Stimulated activated CD8-positive, alpha-beta memory T cell treated with anti-CD3 and anti-CD28 coated beads, Interleukin-7, amount 100 ng/mL, for 1 hour (primary cell): ENCODE measurements at places on chromosomes 6 and 20.

GRCh38 chr20:48015141-48015910, 230.0 kb upstream of the SULF2 start:
- DNase-seq = no peak

- no peak for DNase-seq
Measured at GRCh38 chr6:42387336-42387735, 64.4 kb downstream of the TRERF1 start.

DNA sequence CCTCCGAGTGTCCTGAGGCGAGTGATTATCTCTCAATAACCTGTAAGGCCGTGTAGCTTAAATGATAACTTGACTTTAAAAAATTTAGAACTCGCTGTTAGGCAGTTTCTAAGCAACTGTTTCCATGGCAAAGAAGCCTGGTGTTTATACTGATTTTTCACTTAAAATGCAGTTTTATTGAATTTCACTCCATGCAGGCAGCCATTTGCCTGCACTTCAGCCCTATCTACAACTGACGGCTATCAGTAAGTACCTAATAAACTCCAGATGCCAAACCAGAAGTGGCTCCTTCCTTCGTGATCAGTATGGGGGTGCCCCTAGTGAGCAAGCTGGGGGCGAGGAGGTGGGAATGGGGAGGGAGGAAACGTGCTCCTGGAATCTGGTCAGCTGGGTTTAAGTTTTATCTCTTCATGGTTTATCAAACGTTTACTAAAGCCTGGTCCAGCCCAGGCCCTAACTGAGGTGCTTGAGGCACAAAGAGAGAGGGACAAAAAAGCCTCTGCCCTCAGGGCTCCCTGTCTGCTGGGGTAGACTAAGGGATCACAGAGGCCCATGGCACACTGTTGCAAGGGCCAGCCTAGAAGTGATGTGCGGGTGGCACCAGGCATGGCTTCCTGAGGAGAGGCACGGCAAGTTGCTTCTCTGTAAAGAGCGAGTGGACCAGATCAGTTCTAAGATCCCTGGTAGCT, 45.5 kb downstream of the TTI1 start:
- no peak for DNase-seq

GRCh38 chr20:42212391-42212790, 594.2 kb upstream of the CHD6 start:
- no peak for DNase-seq

DNA sequence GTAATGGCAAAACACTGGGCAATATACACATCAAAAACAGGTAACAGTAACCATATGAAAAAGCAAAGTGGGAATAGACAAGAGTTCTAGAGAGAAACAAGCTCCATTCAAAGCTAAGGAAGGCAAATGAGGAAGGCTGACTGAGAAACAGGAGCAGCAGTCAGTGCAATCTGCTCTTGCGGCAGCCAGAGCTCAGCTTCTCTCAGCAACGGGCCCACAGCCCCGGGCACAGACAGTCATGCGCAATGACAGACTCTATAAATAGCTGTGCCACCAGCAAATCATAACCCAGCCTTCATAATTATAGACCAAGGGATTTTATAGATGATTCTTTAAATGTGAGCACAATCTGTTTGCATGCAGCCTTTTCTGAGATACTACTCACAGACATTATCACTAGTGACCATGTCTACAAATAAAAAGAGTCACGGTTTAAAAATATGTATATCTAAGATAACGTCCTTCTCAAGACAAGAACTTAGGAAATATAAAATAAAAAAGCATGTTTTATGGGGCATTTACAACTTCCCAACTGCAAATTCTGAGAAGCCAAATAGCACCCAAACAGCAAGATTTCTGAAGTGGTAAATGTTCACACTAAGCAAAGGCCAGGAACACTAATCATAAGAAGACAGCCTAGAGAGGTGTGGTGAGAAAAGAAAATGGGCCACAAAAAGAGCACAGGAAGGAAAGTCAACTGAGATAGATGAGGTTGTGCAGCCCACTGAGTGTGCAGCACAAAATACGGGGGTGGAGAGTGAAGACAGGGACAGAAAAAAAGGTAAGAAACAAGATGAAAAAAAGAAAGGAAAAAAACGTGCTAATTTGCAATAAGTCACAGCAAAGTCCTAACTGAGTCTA, 39.9 kb upstream of the BEND6 start:
- DNase-seq = no peak

- DNase-seq = no peak
Measured at GRCh38 chr6:70062010-70062409, 195.7 kb downstream of the COL19A1 start.

DNA sequence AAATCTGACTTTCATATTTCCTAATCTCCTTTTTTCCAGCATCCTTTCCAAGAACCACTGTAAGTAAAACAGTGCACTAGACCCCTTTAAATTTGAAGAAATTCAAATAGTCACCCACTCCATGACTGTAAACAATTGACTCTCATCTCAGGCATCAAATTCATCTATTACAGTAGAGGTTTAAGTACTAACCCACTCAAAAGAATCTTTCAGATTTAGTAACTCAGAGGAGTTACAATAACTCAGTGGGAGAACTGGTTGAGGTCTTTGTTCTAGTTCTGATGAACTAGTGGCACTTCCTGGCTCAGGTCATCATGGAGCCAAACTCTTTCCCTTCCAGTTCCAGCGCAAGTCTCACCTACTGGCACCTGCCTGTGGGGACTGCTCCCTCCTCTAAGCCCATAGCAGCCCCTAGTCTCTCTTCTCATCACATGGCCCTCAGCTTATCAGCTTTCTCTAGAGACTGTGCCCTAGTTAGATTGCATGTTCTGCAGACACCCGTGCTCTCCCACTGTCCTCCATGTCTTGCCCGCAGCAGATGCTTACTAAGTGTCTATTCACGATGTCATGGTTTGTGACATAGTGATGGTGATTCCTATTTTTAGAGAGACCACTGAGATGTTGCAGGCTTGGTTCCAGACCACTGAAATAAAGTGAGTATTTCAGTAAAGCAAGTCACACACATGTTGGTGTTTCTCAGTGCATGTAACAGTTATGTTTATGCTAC, 196.2 kb downstream of the TBC1D7 start:
- no peak for DNase-seq

- DNase-seq = no peak
Measured at GRCh38 chr6:128493877-128494276, 26.5 kb downstream of the PTPRK start.

DNA sequence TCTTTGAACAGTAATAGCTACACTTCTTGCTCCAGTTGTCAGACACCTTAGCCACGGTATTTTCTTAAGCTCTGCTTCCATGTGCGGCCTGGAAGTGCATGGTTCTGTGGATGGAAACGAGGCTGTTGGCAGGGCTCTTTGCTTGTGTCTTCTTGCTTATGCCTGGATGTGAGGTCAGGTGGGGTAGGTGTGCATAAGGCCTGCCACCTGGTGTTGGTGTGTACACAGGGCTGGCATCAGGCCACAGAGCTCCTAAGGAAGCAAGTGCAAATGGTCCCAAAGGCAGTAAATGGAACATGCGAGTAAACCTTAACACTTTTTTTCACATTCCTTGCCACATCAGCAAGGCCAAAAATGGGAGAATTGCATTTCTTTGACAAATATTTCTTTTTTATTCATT, 158.1 kb upstream of the GMDS start:
- no peak for DNase-seq

GRCh38 chr6:75882734-75883133, 133.7 kb downstream of the MYO6 start:
- no peak for DNase-seq

- DNase-seq = no peak
Measured at GRCh38 chr6:13048113-13048512, 280.2 kb downstream of the TBC1D7 start.

DNA sequence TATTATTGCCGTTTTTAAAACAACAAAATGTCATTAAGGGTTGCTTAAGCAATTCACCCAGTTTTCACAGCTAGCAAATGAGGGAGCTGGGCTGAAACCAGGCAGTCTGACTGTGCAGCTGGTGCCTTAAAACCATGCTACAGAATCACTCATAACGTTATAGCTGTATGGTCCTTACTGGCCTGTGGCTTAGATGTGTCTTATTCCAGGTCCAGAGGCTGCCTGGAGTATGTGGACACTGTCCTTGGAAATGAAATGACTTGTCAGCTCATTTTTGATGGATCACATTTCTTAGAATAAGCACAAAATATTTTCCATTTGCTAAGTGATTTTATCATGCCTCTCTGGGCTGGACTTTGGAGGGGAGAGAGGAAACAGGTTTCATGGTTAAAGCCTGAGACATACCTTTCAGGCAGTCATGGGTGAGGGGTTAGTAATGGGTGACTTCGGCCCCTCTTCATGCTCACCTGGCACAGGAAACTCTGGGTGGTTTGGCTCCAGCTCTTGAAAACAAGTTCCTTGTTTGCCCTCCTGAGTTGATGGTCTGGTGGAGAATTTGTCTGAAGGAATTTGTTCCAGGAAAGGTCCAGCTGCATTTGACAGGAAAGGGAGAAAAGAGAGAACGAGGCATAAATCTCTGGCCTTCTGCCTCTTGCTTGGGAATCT, 823.2 kb downstream of the DHX35 start:
- DNase-seq = no peak

- no peak for DNase-seq
Measured at GRCh38 chr6:150667977-150668716, 68.5 kb downstream of the PLEKHG1 start.

DNA sequence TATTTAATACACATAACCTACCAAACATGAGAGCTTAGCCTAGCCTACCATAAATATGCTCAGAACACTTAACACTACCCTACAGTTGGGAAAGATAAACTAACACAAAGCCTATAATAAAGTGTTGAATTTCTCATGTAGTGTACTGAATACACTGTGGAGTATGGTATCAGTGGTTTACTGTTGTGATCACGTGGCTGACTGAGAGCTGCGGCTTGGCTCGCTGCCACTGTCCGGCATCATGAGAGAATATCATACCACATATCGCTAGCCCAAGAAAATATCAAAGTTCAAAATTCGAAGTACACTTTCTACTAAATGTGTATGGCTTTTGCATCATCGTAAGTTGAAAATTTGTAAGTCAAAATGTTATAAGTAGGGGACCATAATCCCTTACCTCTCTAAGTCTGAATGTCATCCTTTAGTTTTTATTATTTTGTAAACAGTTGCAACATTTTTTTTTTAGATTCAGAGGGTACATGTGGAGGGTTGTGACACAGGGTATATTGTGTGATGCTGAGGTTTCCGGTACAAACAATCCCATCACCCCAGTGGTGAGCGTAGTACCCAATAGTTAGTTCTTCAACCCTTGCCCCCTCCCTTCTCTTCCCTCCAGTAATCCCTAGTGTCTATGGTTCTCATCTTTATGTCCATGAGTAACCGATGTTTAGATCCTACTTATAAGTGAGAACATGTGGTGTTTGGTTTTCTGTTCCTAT, 14.6 kb upstream of the TAAR1 start:
- DNase-seq = no peak

DNA sequence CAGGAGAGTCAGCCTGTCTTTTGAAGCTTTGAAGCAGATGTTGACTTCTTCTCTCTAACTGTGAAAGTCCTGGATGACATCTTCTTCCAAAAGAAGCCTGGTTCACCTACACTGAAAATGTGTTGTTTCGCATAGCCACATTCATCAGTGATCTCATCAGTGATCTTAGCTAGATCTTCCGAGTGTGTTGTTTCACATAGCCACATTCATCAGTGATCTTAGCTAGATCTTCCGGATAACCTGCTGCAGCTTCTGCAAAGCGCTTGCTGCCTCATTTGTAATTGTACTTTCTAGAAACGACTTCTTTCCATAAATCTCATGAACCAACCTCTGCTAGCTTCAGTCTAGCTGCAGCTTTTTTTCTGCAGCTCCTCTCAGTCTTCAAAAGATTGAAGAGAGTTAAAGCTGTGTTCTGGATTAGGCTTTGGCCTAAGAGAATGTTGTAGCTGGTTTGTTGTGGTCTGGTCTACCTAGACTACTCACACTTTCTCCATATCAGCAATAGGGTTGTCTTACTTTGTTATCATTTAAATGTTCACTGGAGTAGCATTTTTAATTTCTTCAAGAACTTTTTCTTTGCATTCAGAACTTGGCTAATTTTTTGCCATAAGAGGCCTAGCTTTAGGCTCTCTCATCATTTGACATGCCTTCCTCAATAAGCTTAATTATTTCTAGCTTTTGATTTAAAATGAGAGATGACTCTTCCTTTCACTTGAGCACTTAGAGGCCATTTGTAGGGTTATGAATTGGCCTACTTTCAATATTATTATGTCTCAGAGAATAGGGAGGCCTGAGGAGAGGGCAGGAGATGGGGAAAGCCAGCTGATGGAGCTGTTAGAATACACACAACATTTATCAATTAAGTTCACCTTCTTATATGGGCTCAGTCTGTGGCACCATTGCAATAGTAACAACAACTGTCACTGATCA, 48.7 kb upstream of the EXOC2 start:
- no peak for DNase-seq

- no peak for DNase-seq
Measured at GRCh38 chr6:2848851-2849250, 7.2 kb upstream of the SERPINB1 start.

GRCh38 chr6:114304304-114304887, 38.4 kb downstream of the HS3ST5 start:
- DNase-seq = no peak
